Effector CD4-positive, alpha-beta T cell (primary cell): ENCODE measurements at places on chromosomes 7 and 10.

- DNase-seq = no peak
Observed at GRCh38 chr7:105584165-105584564, 2.9 kb upstream of the EFCAB10 start.

- DNase-seq = no peak
Observed at GRCh38 chr7:74262639-74263398, 8.6 kb upstream of the RFC2 start.

DNA sequence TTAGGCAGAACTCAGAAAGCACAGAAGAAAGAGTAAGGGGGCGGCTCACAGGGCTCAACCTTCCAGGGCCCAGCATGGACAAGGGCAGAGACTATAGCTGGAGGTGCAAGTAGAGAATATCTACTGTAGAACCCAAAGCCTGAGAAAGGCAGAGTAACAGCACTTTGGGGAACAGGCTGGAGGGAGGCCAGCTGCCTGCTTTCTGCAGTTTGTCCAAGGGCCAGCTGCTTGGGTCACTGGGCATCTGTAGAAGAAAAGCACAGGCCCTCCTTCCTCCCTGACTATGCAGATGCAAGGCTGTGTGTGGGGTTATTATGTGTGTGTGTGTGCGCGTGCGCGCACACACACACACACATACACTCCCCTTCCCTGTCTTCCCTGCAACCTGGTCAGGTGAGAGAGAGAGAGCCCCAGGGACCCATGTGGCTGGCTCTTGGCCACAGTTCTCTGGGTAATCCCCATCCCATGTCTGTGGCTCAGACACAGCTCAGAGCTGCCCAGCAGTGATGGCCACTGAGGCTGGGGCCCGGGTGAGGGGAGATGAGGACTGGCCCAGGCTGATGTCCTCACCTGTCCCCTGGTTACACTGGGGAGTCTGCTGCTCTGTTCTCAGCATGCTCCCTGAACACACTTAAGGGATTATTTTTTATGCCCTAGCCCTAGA lies 9.0 kb downstream of the ADRA2A start:
- DNase-seq = no peak

DNA sequence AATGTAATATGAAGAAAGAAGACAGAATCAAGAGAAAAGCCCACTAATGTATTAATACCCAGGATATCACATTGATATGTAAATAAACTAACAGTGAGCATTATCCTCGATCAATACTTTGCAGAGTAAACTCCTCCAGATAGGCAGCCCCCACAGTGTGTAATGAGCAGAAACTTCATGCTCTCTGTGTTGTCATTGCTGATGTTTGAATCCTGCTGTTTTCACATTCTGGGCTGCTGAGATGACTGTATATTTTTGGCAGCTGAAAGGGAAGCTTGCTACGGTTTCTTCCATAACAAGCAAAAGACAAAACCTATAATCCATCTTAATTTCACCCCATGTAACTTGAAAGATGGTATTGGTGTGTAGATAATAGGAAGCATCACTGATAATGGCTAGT lies 15.3 kb upstream of the THSD7A start:
- DNase-seq = no peak

- no peak for DNase-seq
Observed at GRCh38 chr10:10870523-10871241, 147.0 kb upstream of the CELF2 start.

DNA sequence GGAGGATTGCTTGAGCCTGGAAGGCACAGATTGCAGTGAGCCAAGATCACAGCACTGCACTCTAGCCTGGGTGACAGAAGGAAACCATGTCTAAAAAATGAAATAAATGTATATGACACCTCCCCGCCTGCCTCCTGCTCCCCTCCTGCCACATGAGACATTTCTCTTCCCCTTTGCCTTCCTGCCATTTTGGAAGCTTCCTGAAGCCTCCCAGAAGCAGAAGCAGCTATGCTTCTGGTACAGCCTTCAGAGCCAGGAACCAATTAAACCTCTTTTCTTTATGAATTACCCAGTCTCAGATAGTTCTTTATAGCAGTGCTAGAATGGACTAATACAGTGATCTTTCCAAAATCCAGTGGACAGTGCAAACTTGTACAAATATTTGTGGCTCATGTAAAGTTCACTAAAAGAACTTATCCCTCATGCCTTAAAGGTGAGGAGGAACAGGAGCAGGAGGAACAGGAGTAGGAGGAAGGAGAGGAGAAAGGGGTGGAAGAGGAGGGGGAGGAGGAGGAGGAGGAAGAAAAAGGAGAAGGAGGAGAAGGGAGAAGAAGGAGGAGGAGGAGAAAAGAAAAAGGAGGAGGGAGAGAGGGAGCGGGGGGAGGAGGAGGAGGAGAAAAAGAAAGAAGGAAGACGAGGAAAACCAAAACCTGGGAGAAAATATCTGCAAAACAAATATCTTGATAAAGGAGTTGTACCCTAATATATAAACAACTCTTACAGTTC lies 2.8 kb upstream of the ABI1 start:
- no peak for DNase-seq

- no peak for DNase-seq
Observed at GRCh38 chr10:106996510-106996909, 168.0 kb downstream of the SORCS1 start.
